ENCODE measurements at places on chromosomes 1 and 21. TPM values are rescaled to one million over a fixed set of nuclear protein-coding genes. Genes with fewer than 3 reads are reported as not detected.

GRCh38 chr21:29384683-29385359, 86.1 kb downstream of the BACH1 start:
- no peak for DNase-seq

PSRC1 gene
- 1.1 TPM for total RNA-seq

- no peak for DNase-seq
These were observed 83.4 kb downstream of the ASH1L start for GRCh38 chr1:155479205-155479604.

- no peak for DNase-seq
These were observed 8.0 kb upstream of the SFN start for GRCh38 chr1:26854906-26855305.

Data from T-cell (primary cell).